RWPE2 (cell line): ENCODE measurements at places on chromosomes 6 and 20.

DNA sequence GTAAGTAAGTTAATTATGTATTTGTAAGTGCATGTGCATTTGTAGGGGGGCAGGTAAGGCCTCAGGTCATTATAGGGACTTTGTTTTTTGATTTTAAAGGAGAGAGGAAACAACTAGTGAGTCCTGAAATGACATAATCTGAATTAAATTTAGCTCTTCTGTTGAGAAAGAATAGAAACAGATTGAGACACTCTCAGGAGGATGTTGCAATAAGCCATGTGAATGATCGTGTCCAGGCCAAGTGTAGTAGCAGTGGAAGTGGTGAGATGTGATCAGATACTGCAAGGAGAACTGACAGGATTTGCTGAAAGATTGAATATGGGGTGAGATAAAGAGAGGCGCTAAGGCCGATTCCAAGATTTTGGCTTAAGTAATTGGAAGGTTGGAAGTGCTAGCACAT lies 2.6 kb upstream of the CENPW start:
- DNase-seq: no peak

DNA sequence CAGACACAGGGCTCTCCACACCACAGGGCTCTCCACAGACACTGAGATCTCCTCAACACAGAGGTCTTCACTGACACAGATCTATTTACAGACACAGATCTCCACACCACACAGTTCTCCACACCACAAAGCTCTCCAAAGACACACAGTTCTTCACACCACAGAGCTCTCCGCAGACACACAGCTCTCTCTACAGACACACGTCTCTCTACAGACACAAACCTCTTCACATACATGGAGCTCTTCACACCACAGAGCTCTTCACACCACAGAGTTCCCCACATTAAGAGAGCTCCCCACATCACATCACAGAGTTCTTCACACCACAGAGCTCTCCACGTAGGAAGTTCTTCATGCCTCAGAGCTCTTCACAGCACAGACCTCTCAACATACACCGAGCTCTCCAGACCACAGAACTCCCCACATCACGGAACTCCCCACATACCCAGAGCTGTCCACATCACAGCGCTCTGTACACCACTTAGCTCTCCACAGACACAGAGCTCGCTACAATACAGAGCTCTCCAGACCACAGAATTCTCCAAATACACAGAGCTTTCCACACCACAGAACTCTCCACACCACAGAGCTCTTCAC lies 53.9 kb downstream of the ERMARD start:
- no peak for DNase-seq

DNA sequence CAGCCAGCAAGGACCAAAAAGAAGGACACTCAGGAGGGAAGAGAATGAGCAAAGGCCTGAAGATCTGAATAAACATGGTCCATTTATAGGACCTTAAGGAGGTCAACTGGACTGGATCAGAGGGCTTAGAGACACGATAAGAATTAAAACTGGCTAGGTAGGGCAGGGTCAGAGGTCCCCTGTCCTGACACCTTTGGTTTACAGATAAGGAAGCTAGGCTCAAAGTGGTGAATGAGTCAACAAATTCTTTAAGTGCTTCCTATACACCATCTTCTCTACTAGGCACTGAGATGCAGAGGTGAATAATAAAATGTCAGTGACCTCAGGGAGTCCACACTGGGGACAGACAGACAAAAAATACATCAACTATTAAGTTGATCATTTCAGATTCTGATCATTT lies 70.3 kb downstream of the HIVEP2 start:
- no peak for DNase-seq

- no peak for DNase-seq
These were observed 532 bp upstream of the NKAIN4 start for GRCh38 chr20:63254606-63255384.

DNA sequence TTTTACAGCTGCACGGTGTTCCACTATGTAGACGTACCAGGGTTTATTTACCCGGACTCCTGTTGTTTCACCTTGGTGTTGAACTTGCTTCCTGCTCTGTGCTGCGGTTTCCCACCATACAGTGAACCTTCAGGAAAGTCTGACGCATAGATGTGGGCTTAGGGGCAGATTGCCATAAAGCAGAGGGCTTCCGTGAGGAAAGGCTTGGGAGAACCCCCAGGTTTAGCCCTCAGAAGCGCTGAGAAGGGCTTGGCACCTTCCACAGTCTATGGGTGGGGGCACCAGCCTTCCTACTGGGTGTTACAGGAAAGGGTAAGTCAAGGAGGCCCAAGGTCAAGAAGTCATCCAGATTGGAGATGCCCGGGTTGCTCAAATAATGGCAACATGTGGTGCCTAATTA lies 19.2 kb upstream of the MRPS18A start:
- no peak for DNase-seq

DNA sequence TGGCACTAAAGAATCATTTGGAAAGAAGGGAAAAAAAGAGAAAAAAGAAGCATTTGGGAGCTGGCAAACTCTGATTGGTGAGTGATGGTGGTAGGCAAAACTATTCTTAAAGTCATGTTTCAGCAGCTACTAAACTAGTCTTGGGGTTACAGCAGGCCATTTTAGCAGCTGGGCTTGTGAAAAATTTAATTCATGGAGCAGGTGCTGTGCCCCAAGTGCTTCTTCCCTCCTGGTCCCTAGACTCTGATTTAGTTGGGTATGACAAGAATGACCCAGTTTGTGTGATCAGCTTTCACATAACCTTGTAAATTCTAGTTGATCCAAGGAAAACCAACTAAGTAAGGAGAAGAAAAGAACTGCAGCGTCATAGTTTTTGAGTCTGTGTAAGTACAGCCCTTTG lies 1.1 kb upstream of the ASIP start:
- DNase-seq: no peak

DNA sequence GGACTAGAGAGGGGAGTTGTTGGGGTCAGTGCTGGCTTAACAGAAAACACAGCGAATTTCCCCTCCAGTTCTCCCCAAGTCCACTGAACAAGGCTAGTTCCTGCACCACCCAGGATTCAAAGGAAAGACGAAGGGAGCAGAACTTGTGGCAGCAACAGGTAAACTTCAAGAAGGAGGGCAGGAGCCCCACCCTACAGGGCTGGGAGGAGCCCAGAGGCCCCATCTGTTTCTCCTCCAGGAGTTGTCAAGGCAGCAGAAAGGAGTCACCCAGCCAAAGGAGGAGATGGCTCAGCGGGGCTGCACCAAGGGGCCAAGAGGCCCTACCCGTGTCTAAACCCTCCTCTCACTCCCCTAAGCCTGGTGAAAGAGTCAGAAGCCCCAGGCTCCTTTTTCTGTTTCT lies 1.7 kb downstream of the SAPCD1 start:
- no peak for DNase-seq

- no peak for DNase-seq
These were observed 62.4 kb upstream of the FERMT1 start for GRCh38 chr20:6185268-6185667.

DNA sequence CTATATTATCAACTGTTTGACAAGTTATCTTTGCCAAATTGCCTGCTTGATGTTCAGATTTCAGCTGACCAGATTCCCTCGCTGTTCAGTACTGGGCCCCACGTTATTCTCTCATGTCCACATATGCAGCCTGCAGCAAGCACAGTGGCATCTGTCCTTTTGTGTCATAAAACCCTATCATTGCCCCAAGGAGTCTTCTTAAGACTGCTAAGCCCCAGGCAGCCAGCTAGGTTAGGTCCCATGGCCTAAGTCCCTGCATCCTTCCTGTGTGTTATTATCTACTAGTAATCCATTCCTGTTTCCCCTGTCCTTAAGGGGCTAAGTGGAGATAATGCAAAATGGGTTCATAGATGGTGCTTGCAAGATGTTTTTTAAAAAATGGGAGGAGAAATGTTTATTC lies 7.2 kb downstream of the KDM1B start:
- no peak for DNase-seq

DNA sequence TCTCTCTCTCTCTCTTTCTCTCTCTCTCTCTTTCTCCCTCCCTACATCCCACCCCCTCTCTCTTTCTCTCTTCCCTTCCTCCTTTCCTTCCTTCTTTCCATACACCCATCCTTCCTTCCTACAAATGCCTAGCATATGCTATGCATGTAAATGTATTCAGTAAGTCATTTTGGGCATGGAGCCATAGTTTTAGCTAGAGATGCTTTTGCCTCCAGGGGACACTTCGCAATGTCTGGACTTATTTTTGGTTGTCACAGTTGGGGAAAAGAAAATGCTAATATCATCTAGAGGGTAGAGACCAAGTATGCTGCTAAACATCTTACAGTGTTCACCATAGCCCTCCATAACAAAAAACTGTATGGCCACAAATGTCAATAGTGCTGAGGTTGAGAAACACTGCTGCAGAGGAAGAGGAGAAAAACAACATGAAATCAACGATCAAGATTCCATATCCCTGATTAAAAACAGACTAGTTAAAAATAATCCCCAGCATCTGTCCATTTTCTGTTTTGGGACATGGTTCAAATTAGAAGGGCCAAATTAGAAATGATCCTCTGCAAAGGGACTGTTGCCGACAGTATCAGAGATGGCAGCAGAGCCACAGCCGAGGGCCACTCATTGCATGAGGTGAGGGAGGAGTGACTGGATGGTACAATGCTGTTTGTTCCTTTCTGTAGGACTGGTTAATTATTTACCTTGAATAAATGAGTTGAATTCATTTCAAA lies 152.7 kb downstream of the SH3BGRL2 start:
- no peak for DNase-seq

DNA sequence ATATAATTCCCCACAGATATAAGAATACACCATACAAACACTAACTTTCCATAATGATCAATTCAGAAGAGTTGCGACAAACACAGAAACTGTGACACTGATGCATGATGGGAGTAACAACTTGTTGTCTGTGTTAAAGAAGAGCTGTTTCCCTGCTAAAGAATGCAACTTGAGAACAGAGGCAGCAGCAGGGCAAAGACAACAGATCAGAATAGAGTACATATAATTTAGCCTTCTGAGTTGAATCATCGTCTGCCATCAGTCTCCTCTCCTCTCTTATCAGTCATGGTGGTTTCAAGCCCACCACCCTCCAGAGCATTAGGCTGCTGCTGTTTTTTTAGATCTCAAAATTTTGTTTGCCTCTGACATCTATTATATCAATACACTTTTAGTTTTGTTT lies 280.4 kb downstream of the UBE3D start:
- no peak for DNase-seq

DNA sequence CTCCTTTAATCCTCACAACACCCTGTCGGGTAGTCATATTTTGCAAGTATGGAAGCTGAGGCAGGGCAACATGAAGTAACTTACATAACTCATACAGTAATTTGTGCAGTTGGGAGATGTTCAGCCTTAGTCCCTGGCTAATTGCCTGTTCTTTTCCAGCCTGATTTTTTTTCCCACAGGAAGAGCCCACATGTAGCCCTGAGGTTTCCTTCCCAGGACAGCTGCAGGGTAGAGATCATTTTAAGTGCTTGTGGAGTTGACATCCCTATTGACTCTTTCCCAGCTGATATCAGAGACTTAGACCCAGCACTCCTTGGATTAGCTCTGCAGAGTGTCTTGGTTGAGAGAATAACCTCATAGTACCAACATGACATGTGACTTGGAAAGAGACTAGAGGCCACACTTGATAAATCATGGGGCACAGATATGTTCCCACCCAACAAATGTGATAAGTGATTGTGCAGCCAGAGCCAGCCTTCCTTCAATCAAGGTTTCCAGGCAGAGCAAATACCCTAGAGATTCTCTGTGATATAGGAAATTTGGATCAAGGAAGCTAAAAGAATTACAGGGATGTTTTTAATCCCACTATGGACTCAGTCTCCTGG lies 5.0 kb upstream of the BTN2A1 start:
- no peak for DNase-seq

DNA sequence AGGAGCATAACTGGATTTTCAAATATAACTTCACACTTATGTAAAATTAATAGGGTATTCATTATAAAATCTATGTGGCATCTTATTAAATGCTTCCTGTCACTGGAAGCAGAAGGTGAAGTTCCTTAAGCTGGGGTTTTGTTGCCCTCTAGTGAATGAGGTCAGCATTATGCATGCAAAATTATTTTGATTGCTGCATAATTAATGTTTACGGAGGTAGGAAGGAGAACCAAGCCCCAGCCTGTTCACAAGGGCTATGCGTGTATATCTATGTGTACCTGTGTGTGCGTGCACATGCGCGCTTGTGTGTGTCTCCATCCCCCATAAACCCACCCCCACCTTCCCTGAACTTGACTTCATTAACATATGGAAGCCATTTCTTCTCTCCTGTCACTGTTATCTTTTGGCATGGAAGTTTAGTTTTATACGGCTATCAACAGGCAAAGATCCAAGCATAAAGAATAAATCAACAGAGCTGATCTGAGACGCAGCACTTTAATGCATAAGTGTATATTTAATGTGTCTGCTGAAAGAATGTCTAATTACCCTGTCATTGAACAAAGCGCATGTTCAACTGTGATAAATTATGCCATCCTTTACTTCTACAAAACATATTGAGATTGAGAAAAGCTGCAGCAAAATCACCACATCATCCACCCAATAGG lies 90.2 kb upstream of the CDH4 start:
- DNase-seq: peak; percentile 25

GRCh38 chr6:44004625-44005506 lies 122.4 kb downstream of the MRPL14 start:
- DNase-seq: no peak

GRCh38 chr6:157761331-157761921 lies 61.6 kb upstream of the SNX9 start:
- no peak for DNase-seq

- no peak for DNase-seq
These were observed 144.0 kb downstream of the BCKDHB start for GRCh38 chr6:80250391-80250997.

- no peak for DNase-seq
These were observed 143.4 kb downstream of the PXDC1 start for GRCh38 chr6:3608159-3608558.

DNA sequence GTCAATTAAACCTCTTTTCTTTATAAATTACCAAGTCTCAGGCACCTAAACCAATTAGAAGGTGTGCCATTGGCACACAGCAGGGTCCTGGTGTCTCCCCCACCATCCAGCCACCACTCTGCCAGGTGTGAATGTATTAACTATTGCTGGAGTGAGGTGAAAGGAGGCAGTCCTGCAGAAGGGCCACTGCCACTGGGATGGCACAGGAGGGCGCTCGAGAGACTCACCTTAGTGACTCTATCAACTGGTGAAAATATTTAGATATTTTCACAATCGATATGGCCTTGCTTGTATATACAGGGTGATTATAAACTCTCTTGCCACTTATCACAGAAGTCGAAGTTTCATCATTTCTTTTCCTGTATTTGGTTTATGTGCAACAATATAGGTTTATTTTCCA lies 145.6 kb upstream of the ESR1 start:
- no peak for DNase-seq
